ENCODE measurements at places on chromosomes 3 and 15. TPM values are rescaled to one million over a fixed set of nuclear protein-coding genes. Genes with fewer than 3 reads are reported as not detected.
A peak's percentile ranks its signal among the peaks of the same experiment; 100 is the strongest.

DNA sequence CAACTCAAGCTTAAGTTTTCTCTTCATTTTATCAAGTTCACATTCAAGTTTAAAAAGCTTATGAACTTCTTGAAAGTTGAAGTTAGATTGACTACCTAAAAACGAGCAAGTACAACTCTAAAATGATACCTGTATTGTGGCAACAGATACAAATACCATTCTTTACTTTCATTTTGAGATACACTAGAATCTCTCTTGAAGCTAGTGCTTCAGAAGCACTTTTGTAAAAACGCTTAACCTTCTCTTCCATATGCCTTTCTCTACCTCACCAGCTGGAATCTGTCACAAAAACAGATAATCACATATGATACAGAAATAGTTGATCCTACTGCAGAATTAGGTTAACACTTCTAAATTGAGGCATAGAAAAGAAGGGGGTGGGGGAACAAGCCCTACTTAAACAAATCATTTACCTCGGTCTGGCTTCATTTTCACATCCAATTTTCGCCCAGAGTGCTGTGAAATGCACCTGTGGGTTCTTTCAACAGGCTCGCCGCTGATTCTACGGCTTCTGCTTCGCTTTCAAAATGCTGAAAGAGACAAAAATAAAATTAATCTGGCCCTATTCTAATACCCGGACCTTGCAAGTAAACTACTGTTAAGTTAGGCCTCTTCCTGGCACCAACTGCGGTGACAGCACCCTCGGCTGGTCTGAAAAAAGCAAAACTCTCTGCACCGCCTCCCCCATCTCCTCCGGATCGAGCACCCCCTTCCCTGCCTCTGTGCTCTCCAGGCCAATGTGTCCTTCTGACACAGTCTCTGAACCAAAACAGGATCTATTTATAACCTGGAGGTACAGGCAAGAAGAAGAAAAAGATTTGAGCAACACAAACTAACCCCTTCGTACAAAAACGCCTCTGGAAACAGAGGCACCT is 1.4 kb downstream of the ATOSA start:
- peak; percentile 76 for DNase-seq

ZBED2 gene
- 0.68 TPM for total RNA-seq

SPSB4 gene
- not detected for total RNA-seq

- DNase-seq: peak; percentile 87
Measured at GRCh38 chr15:50262533-50262932, 3.0 kb downstream of the HDC start.

- no peak for DNase-seq
Measured at GRCh38 chr3:154842536-154842935, 237.6 kb upstream of the MME start.

OXSM gene
- 14.5 TPM for total RNA-seq

GRCh38 chr3:116200956-116201690 is 244.2 kb downstream of the LSAMP start:
- no peak for DNase-seq

Data from activated CD8-positive, alpha-beta T cell treated with anti-CD3 and anti-CD28 coated beads, Interleukin-2, amount 10 ng/mL, durations not matched to agents 7 days and 5 days (primary cell).